ENCODE measurements at places on chromosomes 6 and 20.

DNA sequence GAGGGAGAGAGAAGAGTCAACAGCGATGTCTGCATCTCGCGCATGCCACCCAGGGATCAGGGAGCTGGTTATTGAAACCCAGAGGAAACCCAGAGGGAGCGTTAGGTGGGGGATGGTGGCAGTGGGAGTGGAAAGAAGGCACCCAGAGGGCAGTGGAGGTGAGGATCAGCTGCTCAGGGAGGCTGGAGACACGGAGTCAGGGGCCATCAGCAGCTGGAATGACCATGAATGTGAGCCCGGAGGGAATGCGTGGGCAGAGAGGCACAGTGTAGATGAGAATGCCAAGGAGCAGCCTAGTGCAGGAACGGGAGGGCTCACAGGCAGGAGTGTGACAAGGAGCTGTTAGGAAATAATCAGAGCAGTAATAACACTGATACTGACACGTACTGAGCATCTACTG lies 36.2 kb downstream of the RSPO4 start:
- DNase-seq, result no peak

GRCh38 chr20:44780226-44780625 lies 30.1 kb downstream of the RIMS4 start:
- no peak for DNase-seq

- no peak for DNase-seq
These were observed 72.9 kb upstream of the DSP start for GRCh38 chr6:7468382-7469081.

DNA sequence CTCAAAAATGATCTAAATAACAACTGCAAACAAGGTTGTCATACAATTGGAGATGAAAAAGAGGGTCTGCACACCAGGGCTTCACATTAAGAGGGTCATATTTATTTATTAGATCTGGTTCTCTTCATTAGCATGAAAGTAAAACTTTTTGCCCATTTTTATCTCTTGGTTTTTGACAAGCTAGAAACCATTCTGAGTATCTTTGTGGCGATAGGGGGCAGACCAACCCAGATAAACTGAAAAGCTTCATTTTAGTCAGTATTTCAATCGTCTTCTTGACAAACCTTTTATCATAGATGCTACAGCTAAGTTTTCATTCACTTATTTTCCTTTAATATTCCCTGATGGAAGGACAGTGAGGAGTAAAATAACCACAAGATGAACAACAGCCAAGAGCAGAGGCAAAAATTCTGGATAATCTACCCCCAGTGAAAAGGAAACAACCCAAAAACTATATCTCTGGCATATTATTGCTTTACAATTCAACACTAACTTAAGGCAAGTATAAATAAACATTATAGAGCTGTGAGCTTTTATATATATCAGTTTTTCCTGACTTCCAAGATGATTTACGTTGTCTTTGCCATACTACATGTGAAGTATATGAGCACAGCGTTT lies 45.2 kb downstream of the THEMIS start:
- peak; percentile 20 for DNase-seq

DNA sequence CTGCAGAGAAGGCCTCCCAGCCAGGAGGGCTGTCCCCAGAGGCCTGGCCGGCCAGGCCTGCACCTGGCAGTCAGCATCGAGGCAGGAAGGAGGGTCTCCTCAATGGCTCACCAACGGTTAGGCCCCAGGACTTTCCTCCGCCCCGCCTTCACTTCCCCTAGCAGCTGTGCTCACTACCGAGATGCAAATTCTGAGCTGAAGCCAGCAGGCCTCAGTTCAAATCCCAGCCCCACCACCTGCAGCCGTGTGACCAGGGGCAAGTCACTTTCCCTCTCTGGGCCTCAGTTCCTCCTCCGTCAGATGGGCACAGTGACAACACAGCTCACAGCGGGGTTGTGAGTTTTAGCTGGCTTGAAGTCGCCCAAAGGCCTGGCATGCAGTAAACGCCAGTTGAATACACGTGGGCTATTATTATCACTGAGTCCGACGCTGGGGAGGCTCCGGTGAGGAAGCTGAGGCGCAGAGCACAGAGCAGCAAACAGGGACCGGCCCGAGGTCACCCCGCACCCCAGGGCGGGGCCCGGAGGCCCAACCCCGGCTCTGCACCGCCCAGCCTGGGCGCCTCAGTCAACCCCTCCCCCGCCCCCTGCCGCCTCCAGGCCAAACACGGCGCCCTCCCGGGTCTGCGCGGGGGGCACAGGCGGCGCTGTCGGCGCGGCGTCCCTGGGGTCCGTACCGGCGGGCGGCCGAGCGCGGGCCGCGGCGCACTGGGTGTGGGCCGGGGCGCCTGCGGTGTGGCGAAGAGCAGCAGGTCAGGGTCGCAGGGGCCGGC lies 671 bp downstream of the E2F1 start:
- DNase-seq, result no peak

DNA sequence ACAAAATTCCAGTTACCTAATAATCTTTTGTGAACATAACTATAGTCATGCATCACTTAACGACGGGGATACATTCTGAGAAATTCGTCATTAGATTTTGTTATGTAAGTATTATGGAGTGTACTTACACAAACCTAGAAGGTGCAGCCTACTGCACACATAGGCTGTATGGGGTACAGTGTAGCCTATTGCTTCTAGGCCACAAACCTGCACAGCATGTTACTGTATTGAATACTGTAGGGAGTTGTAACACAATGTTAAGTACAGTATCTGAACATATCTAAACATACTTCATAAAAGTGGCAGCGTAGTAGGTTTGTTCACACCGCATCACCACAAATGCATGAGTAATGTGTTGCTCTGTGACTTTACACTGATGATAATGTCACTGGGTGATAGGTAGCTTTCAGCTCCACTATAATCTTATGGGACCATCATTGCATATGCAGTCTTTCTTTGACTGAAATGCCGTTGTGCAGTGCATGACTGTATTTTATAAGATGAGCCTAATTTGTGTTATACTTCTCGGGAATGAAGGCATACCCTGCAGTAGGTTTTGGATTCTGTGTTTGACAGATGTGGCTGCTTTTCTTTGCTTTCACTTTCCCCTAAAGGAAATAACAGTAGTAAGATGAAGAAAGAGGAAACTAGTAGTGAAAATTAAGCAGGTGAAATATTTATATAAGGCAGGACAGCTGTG lies 365.6 kb downstream of the FARS2 start:
- no peak for DNase-seq

DNA sequence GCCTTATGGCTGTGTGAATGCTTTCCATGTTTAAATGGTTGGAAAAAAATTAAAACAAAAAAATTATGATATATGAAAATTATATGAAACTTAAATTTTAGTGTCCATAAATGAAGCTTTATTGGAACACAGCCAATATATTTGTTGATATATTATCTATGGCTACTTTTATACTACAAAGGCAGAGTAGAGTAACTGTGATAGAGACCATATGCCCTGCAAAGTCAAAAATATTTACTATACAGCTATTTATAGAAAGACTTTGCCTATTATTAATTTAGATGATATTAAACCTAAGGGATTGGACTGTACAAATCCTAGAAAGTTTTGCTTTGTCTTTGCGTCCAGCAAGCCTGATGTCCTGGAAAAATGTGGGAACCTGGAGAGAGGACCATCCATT lies 518.3 kb upstream of the JAG1 start:
- no peak for DNase-seq

- DNase-seq, result no peak
These were observed 49.8 kb upstream of the ENPP5 start for GRCh38 chr6:46220352-46221221.

DNA sequence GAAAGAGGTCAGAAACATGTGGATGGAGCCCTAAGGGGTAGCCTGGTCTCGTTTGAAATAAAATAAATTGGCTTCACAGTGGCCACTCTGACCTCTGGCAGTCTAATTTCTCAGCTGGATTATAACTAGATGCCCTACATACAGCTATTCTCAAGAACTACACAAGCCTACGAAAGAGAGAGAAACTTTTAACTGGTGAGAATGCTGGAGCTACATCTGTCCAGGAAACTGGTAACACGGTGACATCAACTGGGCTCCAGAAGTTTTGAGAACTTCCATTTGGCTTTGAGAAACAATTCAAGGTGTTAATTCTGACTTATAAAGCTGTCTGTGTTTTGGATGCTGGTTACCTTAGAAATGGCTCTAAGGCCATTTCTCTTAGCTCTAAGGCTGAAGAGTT lies 187.3 kb upstream of the TENT5A start:
- no peak for DNase-seq

DNA sequence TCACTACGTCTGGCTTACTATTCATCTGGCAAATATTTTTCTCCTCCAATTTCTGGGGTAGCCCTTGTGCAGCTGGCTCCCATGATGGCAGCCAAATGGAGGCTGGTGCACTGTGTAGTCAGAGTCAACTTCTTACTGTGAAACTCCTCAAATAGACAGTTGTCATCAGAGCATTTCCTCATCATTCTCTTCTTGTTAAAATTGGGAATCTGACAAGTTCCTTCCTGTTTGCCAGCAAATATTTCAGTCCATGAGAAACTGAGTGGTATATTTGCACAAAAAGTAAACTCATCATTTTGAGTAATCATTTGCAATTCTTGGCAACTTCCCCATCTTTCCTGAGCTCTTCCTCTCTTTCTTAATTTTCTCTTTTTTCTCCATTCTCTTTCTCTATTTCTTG lies 394.9 kb upstream of the RGS17 start:
- no peak for DNase-seq

- peak; percentile 65 for DNase-seq
These were observed 59.9 kb downstream of the SULF2 start for GRCh38 chr20:47725248-47725973.

GRCh38 chr20:34083137-34083536 lies 28.9 kb downstream of the EIF2S2 start:
- DNase-seq, result no peak

- no peak for DNase-seq
These were observed 928.7 kb upstream of the GJE1 start for GRCh38 chr6:141203902-141204575.

- no peak for DNase-seq
These were observed 80.9 kb downstream of the DLL1 start for GRCh38 chr6:170210026-170210390.

DNA sequence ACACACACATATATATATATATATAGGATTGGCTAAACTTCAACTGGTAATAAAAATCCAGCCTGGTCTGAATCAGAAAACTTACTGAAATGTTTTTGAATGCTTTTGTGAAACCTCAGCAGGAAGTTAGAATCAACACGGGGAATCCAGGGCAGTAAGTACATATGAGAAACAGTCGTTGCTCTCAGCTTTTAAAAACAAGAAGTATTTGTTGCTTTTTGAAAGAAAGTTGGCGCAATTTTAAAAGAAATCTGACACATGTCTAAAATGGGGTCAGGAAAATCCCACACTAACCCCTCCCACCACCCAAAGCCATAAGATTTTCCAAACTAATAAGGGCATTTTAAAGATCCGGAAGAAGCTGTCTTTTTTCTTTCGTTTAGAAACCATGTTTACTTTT lies 11.5 kb upstream of the CCDC170 start:
- DNase-seq, result no peak

- no peak for DNase-seq
These were observed 280.8 kb upstream of the QKI start for GRCh38 chr6:163133691-163134090.

DNA sequence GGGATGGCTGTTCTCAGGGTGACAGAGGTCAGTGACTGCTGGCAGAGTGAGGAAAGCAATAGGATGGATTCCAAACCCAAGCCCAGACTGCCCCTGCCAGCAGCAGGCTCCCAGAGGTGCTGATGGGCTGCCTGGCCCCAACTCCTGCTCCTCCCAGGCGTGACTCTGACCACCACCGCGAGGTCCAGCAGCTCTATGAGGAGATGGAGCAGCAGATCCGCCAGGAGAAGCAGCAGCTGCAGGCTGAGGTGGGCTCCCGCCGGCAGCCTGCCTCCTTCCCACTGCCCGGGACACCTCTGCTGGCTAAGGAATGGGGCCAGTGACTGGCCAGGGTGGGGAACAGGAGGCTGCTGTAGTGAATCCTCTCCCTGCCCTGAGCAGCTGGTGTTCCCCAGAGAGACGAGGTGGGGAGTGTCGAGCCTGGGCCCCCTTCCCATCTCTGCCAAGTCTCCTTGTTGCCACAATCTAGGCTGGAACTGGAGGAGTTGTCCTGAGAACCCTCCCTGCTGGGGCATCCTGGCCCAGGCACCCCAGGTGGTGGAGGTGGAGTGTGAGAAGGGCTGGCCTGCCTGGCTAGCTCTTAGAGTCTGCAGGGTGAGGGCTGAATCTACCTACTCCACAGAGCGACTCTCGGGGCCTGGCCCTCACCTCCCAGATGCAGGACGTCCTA lies 20.4 kb downstream of the RAB44 start:
- no peak for DNase-seq

DNA sequence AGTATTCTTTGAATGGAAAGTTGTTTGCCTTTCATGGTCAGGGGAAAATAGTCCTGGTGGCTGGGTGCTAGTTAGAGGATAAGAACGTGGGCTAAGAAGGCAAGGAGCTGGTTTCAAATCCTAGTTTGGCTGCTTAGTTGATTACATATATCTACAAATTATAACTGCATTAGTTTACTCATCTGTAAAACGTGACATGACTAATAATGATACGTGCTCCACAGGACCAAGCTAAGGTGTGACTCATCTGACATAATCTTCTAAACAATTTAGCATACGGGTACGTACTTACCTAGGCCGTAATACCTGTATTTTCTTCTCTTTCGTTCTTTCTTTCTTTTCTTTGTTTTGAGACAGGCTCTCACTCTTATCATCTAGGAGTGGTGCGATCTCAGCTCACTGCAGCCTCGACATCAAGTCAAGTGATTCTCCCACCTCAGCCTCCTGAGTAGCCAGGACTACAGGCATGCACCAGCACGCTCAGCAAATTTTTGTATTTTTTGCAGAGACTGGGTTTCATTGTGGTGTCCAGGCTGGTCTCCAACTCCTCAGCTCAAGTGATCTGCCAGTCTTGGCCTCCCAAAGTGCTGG lies 1274.2 kb upstream of the GJE1 start:
- DNase-seq, result no peak

- no peak for DNase-seq
These were observed 21.0 kb downstream of the PHACTR3 start for GRCh38 chr20:59625214-59625922.

DNA sequence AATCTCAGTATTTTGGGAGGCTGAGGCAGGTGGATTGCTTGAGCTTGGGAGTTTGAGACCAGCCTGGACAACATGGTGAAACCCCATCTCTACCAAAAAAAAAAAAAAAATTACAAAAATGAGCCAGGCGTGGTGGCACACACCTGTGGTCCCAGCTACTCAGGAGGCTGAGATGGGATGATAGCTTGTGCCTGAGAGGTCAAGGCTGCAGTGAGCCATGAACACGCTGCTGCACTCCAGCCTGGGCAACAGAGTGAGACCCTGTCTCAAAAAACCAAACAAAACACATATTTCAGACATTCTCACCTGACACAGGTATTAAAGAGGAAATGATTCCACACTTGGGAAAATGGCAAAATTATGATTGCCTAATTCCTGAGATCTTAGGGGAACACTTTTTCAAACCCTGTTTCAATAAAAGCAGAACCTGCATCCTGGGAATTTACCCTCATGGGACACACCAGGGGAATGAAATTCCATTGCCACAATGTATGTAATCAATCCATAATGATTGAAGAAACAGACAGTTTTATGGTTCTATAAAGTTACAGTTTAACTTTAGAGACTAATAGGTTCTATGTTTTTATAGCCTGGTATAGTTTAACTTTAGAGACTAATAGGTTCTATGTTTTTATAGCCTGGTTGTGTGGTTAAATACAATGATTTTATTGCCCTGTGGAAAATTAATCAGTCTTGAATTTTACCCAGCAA lies 29.6 kb upstream of the DNAAF9 start:
- no peak for DNase-seq
